Activated CD8-positive, alpha-beta memory T cell treated with anti-CD3 and anti-CD28 coated beads, Interleukin-2, amount 50 U/mL, for 4 hours (primary cell): ENCODE measurements at places on chromosomes 4 and X.

DNA sequence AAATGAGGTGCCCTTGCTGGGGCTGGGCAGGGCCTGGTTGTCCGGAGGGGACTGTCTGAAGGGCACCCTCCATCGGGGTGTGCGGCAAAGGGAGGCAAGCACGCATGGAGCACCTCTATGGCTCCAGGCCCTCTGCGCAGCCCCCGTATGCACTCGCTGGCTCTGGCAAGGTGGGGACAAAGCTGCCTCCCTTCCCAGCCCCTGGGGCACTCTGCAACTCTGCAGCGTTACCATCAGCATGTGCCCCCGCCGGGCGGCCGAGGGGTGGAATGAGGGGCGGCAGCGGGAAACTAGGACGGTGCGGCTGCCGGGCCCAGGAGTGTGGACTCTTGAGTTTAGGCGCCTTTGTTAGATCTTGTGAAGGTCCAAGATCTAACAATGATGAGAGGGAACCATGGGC lies 26.4 kb downstream of the TRMT44 start:
- no peak for DNase-seq

GRCh38 chrX:5341902-5342301 lies 886.8 kb downstream of the NLGN4X start:
- no peak for DNase-seq

GRCh38 chr4:18917689-18918088 lies 896.1 kb upstream of the LCORL start:
- no peak for DNase-seq

DNA sequence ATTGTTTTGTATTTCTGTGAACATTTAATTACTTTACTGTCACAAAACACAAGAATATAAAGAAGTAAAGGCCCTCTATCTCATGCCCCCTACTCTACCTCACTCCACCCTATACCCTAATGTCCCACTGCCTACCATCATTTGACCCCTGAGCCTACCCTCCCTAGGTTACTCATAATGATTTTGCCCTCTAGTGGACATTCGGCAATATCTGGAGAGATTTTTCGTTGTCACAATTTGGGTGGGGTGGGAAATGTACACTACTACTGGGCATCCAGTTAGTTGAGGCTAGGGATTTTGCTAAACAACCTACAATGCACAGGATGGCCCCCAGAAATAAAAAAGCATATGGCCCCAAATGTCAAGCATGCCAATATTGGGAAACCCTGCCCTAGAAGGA lies 10.2 kb downstream of the TEX13A start:
- no peak for DNase-seq

GRCh38 chr4:151652841-151653547 lies 107.8 kb downstream of the GATB start:
- no peak for DNase-seq

GRCh38 chrX:135024526-135024925 lies 2.2 kb upstream of the RTL8B start:
- DNase-seq: no peak

DNA sequence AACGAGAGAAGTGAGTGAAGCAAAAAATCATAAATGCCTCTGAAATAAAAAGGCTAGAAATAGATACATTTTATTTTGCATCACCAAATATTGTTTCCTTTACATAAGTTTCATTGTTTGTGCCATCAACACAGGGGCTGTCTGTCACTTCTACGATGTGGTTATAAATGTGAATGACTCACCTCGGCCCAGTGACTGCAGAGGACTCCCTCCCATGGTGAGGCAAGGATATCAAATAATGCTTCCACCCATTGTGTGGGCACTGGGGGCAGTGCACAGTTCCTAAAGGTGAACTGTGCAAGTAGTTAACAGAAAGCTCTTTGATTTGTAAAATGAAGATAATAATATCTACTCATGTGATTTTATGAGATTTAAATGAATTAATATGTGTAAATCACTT lies 230.3 kb upstream of the NEIL3 start:
- DNase-seq: no peak

GRCh38 chr4:69991016-69991415 lies 4.8 kb upstream of the STATH start:
- no peak for DNase-seq

- no peak for DNase-seq
Measured at GRCh38 chrX:44234541-44234940, 108.9 kb downstream of the EFHC2 start.

GRCh38 chr4:1992468-1993168 lies 16.2 kb downstream of the NELFA start:
- no peak for DNase-seq

DNA sequence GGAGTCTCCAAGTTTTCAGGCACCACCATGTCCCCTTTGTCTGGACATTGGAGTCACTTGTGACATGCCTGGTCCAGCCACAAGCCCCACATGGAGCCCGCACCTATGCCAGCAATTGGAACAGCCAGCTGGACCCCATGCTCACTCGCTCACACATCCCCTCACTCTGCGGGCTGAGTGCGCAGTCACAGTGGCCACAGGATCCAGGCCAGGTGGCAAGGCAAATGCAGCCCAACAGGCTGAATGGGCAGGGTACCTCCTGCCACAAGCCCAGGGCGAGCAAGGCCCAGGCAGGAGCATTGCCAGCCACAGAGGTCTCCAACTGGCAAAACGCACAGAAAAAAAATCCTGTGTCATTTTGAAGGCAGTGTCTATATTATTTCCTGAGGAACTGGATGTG lies 82.0 kb downstream of the ANXA10 start:
- no peak for DNase-seq

GRCh38 chrX:57643698-57644097 lies 36.4 kb downstream of the NLRP2B start:
- no peak for DNase-seq

DNA sequence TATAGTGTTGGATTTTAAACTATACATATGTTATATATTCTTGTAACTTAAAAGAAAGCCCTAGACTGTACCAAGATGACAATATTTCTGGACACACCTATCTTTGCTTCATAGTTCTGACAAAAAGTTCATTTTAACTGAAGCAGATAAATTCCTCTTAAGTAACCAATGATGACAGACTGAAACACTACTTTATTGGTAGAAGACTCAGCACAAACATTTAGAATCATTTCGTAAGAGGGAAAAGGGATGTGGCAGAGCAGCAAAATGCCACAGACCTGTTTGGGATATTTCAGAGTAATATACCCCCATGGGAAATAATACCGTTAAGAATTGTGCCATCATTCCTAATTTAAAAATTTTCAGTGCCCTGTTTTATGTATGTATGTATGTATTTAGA lies 56.2 kb downstream of the APOO start:
- no peak for DNase-seq

DNA sequence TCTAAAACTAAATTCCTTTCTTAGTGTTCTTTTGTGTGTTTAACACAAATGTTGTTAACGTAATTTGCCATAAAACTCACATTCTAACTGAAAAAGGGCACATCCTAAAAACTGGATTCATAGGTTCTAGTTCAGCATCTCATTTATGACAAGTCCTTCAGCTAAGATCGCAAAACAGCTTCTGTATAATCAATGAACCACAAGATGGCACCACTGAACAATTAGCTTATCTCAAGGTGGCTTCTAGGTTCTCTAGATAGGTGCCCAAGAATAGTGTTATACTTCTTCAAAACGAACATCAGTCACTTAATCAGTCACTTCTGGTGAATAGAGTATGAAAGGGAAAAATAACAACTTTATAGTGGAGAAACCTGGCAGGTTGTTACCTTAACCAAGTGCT lies 54.3 kb downstream of the NRK start:
- no peak for DNase-seq

DNA sequence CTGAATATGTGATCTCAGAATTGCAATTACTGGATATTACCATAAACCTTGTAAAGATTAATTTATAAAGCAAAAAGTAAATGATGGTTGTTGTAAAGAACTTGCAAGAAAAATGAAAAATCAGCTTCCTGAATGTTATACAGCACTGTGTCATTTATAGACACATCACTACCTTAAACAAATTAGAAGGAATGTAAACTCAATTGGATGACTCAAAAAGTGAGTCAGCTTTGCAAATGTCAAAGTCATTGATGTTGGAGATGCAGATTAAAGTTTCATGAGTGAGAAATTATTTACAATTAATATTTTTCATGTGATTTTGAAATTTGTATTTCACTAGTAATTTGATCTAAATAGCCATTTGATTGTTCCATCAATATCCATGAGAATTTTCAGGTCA lies 193.2 kb downstream of the RAPGEF2 start:
- DNase-seq: no peak

- DNase-seq: no peak
Measured at GRCh38 chr4:72768364-72768763, 199.3 kb upstream of the ADAMTS3 start.

DNA sequence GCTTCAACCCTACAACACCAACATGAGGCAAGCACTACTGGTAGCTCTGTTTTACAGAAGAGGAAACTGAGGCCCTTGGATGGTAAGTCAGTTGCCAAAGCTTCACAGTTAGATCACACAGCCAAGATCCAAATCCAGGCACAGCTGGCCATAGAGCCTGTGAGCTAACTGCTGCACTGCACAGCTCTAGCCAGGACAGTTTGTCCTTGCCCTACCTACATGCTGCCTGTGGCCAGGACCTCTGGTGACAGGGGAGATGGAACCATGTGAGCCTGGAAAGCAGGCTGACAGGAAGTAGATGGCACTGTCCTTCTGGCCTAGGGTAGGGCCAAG lies 257.8 kb downstream of the FBXW7 start:
- DNase-seq: no peak

DNA sequence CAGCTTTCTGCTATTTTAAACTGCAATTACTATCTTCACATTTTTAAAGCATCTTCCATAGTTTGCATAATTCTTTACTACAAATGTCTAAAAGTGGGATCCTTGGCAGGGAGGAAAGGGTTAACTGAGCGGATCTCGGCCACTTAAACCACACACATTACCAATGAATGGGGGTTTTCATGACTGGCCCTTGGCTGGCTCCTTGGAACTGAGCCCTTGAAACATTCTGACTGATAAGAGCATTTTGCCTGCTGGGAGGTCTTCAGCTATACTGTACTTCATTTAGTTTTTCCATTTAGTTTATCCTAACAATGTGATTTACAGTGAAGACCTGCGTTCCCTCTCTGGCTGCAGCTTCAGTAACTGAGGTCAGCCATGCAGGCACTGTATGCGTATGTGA lies 31.7 kb upstream of the MFAP3L start:
- DNase-seq: no peak

DNA sequence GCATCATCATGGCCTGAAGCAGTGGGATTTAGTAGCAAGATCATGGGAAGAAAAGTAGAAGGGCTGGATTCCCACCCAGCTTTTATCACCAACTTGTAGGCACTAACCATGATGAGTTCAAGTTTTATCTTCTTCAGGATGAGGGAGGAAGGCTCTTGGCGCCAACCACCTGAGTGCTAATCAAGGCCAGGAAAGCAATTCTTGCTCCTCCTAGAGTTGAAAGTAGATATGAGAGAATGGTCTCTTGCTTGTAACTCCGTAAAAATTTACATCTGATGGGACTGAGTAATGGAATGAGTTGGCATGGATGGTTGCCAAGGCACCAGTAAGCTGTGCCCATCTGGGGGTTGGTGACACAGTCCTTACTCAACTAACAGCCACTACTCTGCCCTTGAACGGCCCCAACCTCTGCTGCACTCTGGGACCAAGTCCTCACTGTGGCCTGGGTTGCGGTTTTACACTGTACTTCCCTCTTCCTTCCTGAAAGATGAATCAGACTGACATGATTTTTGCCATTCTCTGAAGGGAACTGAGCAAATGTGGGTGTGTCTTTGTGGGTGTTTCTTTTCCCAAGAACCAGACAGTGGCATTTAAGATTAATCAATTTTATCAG lies 39.4 kb upstream of the NDP start:
- DNase-seq: peak; percentile 19

- no peak for DNase-seq
Measured at GRCh38 chr4:109506890-109507289, 53.2 kb upstream of the MCUB start.

- DNase-seq: no peak
Measured at GRCh38 chr4:157838366-157838765, 334.5 kb downstream of the GASK1B start.

DNA sequence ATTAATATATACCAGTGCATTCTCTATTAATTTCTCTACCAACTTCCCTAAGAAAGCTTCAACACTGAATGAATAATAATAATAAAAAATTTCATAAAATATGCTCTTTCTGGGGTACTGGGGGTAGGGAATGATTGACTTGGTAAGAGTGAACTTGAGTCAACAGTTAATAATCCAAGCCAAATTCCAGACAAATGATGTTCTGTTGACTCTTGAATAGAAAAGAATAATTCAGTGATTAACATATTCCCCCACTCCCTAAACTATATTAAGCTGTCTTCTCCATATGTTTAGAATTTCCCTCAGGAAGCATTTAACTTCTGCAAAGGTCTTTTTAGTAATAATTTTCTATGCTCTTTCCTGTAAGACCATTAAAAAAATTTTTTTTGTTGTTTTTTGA lies 12.3 kb downstream of the PGRMC2 start:
- no peak for DNase-seq
